NCI-H146 (cell line): ENCODE measurements at places on chromosomes 1 and 21.
A peak's percentile ranks its signal among the peaks of the same experiment; 100 is the strongest.

- no peak for DNase-seq
Measured at GRCh38 chr1:27138927-27139326, 16.0 kb downstream of the SLC9A1 start.

DNA sequence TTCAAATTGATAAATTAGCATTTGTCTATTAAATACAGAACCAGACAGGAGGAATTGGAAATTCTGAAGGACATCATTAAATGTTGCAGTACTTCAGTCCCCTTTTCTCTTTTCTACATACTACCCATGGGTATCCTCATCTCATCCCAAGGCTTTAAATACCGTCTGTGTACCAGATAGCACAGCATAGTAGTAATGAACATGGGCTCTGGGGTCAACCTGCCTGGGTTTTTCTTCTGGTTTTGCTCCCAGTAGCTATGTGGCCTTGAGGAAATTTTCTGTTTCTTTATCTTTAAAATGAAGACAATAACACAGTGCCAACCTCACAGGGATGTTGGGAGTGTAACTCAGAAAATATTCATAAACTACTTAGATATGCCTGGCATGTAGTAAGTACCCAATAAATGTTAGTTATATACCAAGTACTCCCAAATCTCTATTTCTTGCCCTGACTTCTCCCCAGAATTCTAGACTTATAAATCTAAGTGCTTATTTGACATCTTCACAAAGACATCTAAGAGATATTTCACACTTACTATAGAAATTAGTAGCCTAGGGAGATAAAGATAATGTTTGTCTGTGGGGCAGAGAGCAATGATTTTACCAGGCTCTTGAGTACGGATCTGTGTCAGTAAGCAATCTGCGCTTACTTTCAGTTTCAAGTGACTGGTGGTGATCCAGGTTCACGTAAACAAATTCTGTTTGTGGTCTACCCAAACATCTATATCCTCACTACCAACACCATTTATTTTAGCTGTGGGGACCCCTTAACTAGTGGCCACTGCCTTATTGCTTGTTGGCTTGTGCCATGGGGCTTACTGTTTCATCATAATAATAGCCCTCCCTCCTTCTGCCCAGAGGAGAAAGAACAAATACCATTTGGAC is 37.3 kb downstream of the VANGL2 start:
- DNase-seq, result no peak

GRCh38 chr1:182739545-182739944 is 50.0 kb upstream of the NPL start:
- DNase-seq, result peak; percentile 24

- no peak for DNase-seq
Measured at GRCh38 chr1:54460861-54461387, 54.7 kb upstream of the SSBP3 start.

DNA sequence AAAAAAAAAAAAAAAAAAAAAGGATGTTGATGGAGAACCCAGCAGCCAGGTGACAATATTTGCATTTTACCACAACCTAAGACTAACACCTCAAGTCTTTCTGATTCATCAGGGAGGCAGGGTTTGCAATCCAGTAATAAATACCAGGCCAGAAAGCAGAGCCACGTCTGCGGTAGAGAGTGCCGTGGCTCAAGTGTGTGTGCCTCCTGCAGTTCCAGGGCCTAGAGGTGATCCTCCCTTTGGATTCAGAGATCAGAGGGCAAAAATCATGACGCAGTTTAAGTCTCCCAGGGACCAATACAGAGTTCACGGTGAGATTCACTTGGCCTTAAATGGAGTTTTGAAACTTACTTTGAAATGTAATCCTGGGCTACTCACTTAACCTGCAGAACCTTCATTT is 34.9 kb downstream of the TMCO4 start:
- no peak for DNase-seq

DNA sequence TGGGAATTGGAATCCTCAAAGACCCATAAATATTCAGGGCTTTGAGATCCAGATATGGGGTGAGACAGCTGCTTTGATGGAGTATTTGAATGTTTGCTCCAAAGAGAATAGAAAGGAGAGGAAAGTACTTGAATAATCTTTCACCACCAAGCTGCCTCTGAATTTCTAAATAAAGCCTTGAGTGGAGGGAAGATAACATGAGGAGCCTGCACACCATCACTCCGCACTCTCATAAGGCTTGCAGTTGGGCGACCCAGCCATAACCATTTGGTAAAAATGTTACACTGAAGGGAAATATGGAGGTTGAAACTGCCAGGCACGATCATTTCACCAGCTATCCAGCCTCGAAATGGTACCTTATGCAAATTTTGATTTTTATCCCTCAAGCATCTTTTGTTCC is 38.4 kb downstream of the VCAM1 start:
- DNase-seq, result no peak

DNA sequence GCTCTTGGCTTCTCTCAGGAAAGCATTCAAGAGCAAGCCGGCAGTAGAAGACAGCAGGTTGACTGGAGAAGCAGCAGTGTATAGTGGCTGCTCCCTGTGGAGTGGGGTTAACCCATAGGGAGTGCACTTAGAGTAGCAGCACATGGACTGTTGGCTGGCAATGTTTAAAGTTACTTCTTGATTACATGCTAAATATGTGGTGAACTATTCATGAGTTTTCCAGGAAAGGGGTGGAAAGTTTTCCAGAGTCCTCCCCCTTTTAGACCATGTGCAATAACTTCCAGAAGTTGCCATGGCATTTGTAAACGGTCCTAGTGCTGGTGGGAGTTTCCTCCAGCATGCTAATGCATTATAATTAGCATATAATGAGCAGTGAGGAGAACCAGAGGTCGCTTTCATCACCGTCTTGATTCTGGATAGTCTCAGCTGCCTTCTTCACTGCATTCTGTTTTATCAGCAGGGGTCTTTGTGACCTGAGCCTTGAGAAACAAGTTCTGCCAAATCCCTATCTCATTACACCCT is 131.8 kb downstream of the CCDC185 start:
- no peak for DNase-seq

- no peak for DNase-seq
Measured at GRCh38 chr1:204320382-204320804, 39.3 kb downstream of the PLEKHA6 start.

GRCh38 chr1:204684571-204685235 is 835 bp downstream of the LRRN2 start:
- peak; percentile 29 for DNase-seq

DNA sequence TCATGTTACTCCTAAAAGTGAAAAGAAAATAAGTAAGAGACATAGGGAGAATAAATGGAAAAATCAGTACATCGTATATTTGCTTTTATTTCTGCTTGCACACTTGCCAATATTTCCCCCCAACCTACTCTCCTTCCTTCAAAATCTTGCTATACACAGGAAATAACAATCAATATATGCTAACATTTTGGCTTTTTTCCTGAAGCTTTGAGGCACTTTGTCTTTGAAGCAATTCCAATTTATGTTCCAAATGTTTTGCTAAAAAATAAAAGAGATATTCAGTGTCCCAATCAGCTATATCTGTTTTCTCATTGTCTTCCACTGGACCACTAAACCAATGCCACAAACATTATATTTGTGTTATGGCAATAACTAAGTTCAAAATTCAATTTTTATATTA is 184.0 kb upstream of the NEGR1 start:
- DNase-seq, result no peak

DNA sequence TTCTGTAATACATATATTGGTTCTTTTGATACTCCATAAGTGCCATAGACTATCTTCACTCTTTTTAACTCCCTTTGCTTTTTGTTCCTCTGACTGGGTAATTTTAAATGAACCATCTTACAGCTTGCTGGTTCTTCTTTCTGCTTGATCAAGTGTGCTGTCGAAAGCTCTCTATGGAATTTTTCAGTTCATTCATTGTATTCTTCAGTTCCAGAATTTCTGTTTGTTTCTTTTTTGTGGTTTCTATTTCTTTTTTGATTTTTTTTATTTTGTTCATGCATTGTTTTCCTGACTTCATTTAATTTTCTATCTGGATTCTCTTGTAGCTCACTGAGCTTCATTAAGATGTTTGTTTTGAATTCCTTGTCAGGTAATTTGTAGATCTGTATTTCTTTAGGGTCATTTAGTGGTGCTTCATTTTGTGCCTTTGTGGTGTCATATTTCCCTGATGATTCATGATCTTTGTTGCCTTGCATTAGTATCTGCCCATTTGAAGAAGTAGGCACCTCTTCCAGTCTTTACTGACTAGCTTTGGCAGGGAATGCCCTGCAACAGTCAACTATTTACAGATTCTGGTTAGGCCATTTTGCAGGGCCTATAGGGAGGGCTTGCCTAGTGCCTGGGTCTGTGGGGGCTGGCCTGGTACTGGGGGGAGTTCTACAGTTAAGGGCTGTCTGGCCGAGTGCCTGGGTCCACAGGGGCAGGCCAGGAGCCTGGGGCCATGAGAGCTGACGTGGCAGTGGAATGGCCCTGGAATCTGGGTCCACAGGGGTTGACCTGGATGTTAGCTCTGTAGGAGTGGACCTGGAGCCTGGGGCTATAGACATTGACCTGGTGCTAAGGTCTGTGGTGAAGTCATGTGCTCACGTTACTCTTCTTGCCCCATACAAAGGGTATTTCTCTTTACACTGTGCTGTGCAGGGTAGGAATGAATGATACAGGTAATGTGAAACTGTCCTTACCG is 89.7 kb downstream of the MAGI3 start:
- no peak for DNase-seq

GRCh38 chr1:22534951-22535350 is 28.3 kb upstream of the EPHA8 start:
- no peak for DNase-seq

DNA sequence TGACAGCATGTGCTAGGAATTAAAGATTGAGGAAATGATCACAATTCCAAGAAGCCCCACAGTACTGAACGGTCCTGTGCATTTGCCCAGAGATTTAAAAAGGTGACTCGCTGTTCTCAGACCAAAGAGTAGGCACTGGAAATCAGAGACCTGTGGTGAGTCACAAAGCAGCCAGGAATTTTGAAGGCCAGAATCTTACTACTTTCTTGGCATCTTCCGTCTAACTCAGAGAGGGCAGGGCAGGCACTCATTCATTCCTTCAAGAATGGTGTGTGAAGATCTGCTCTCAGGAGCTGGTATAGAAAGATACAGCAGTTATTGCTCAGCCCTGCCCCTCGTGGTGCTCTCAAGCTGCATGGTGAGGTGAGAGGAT is 57.9 kb downstream of the BRINP2 start:
- DNase-seq, result no peak

- no peak for DNase-seq
Measured at GRCh38 chr1:181014477-181015250, 8.0 kb downstream of the STX6 start.

- DNase-seq, result no peak
Measured at GRCh38 chr21:14706712-14707510, 160.8 kb upstream of the SAMSN1 start.

DNA sequence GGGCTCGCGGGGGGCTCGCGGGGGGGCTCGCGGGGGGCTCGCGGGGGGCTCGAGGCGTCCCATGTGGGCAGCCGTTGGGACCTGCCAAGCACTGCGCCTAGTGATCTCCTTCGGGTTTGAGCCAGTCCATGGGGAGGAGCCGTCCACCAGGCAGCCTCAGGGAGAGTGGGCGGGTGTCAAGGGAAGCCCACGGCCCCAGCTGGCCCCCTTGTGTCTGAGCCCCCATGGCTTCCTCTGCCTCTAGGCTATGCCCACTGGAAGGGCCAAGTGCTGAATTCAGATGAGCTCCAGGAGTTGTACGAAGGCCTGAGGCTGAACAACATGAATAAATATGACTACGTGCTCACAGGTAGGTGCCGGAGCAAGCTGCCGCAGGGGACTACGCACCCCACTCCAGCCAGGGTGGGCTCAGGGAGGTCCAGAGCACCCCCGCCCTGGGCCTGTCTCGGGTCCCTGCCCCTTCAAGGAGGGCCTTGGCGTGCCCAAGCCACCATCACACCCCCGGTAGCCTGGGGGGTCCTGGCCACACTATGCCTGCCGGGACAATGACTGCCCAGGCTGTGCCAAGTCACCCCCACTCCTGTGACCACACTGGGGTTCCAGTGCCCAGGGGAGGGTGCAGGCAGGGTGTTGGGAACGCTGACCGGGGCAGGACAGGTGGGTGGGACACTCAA is 22.6 kb downstream of the PDXK start:
- DNase-seq, result no peak

DNA sequence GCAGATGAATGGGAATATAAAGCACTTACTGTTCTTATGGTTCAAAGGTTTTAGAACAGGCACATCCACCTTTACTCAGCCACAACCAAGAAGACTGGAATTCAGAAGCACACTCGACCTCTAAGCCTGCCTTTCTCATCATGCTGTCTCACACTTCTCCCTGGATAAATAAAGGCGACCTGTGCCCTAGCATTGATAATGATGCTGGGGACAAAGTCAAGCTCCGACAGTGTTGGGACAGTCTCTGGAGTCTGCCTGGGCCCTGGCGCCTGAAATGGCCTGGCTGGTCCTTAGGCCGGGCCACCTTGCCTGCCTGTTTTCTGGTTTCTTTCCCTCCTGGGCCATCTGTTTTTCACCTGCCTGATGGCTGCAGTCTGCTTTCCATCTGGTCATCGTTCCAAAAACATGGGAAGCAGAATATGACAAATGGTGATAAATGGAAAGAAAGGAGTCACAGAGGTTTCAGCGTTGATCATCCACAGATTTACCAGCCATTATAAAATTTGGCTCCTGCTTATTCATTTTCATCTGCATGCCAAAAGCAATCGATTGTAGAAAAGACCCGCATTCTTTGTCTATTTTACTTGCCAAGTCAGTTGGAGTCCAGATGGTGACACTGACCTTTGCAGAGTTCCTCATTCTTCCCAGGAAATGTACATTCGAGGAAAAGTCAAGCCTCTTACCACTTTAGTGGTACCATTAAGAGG is 91.2 kb upstream of the KCNJ15 start:
- DNase-seq, result no peak

GRCh38 chr1:66147226-66147835 is 354.6 kb downstream of the PDE4B start:
- DNase-seq, result no peak

GRCh38 chr1:100164216-100164615 is 13.8 kb downstream of the LRRC39 start:
- DNase-seq, result no peak

DNA sequence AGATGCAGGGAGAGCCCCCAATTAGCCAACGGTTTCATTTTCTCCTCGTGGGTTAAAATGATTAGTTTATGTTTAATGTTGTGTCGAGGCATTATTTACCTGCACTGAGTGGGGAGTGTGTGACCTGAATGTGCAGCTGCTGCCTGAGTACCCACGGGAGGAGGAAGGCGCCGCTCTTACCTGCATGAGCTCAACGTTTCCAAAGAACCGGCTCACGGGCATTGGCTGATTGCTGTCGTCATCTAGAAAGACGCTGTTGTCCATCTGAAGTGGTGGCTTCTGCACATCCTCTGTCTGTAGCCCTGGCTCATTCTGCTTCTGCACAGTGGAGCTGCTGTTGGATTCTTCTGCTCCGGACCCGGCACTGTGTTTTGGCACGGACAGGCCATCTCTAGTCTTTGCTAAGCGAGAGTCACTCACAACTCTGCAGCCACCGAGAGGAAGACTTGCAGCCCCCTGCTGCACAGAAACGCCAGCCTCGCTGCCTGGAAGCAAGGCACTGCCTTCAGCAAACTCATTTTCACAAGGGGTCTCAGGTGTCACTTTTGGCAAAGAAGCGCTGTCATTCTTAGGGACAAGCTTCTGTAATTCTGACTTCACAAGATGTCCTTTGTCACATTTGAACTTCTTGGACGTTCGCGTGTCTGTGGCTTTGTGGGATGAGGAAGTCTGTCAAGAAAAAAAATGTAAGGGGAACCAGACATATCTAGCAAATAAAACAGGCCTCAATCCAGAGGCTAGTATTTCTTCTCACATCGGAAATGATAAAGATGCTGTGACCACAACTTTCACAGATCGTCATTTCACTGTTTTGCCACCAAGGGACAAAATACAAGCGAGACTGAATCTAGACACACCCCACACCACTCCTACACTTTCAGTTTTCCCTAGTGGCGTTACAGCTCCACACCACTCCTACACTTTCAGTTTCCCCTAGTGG is 9.4 kb downstream of the C1orf174 start:
- no peak for DNase-seq
